ENCODE measurements at places on chromosomes 16 and 17. TPM values are rescaled to one million over a fixed set of nuclear protein-coding genes. Genes with fewer than 3 reads are reported as not detected.

Gene CCL14
- not detected for total RNA-seq

Gene RAP1GAP2
- total RNA-seq = 28.0 TPM

DNA sequence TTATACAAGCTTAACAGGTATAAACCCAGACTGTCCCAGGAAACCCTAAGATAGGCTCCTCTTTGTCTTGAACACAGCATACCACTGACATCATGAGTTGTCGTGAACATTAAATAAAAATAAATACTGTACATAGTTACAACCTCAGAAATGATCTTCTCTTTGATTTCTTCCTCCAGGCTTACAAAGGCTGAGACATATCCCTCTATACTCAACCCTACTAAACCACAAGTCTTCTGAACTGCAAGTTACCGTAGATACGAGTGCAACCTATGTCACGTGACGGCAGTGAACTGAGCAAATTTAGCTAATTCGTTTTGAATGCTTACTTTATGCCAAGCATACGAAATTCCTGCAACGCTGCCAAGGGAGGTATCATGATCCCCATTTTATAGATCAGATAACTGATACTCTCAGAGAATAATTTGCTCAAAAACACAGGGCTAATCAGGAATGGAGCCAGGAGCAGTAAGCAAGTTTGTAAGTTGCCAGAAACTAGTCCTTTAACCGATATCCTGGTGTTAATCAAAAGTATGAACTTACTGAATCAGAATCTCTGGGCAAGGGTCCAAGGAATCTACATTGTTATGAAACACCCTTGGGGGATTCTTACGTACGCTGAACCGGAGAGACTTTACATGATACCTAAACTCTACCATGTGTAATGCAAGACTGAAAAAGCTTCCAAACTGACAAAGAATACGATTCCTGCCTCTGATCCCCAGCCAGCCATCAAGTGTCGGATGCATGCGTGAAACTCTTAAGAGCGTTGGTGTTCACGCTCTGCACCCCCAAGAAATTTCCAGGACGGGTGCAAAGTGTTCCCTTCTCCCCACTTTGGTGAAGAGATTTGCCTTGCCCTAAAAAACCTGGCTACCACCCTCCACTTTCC, 106.2 kb downstream of the XYLT1 start:
- peak; percentile 62 for DNase-seq

Gene GRIN2A
- total RNA-seq = under 0.01 TPM

DNA sequence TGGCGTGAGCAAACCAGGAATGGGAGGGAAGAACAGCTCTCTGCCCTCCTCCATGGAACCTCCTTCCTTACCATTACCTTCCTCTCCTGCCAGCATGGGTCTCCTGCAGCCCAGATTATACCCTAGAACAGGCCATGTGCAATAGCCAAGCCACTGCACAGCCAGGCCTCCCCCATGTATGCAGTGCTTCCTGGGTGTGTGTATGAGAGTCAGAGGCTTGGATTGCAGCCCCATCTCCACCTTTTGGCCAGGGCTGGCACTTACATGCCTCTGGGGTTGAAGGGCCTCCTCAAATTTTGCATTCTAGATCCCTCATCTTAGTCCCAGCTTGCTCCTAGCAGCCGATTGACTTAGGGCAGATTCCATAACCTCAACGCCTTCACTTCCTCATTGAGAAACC, 133.7 kb downstream of the GSG1L start:
- no peak for DNase-seq

Gene HID1
- total RNA-seq = 1.1 TPM

GRCh38 chr16:55574811-55575210, 8.3 kb downstream of the CAPNS2 start:
- peak; percentile 9 for DNase-seq

GRCh38 chr16:18832006-18832405, 30.7 kb upstream of the ARL6IP1 start:
- DNase-seq = no peak

- DNase-seq = no peak
Observed at GRCh38 chr17:70099294-70099693, 24.3 kb downstream of the KCNJ16 start.

Gene NT5C3B
- total RNA-seq = 41.5 TPM

- DNase-seq = no peak
Observed at GRCh38 chr17:76234354-76234679, 6.0 kb downstream of the RNF157 start.

DNA sequence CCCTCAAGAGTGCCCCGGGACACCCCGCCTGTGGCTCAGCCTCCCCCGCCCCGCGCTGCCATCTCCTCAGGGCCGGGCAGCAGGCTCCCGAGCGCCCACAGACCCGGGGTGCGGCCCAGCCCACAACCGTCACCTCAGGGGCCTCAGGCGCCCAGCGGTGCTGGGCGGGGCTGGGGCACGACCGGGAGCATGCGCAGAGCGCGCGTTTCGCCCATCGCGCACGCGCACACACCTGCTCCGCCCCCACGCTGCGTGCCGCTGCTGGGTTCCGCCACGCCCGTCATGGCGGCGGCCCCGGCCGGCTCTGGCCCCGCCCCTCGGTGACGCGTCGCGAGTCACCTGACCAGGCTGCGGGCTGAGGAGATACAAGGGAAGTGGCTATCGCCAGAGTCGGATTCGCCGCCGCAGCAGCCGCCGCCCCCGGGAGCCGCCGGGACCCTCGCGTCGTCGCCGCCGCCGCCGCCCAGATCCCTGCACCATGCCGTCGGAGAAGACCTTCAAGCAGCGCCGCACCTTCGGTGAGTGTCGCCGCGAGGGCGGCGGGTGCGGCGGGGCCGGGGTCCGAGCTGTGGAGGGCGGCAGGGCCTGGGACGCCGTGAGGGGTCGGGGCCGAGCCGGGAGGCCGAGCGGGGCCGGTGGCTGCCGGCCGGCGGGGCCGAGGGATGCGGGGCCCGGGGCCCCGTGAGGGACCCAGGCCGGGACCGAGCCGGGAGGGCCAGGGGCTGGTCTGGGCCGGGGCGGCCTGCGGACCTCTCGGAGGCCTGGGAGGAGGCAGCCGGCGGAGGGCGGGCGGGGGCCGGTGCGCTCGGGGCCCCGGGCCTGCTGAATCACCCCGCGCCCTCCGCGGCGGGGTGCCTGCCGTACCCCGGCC, at the start of gene MAP1LC3B:
TSS of gene MAP1LC3B (plus strand) at position 387 of the 871 bp plus-strand sequence. CDS start at position 479, 92 bp downstream.
- peak; percentile 100 for DNase-seq

DNA sequence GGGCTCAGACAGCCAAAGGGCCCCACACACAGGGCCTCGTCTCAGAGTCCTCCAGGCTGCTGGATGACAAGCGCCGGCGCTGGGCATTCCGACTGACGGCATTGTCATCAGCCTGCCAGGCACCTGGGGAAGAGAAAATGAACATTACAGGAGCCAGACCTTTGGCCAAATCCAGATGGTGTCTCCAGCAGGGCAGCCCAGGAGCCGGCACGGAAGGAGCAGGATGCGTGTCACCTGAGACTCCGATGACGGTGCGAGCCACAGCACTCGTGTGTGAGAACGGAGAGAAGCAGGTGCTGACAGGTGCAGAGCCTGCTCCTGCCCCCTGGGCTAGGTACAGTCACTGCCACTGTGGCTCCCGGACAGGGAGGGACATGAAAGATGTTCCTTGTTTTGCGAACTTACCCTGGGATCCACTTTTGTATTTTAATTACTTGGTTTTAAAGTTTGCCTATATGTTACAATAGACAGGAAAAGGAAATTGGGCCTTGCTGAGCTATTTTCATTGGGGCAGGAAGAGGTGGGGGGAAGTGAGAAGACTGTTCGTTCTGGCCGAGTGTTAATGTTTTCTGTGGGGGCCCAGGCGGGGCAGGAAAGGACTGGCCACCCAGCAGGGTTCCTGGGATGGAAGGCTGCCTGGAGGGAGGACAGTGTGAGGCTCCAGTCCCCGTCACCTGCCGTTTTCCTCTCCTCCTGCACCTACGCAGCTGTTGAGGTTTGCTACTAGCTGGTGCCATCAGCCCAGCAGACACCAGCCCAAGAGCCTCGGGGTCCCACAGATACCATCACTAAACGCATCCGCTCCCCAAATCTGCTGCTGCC, 4.4 kb upstream of the FOXJ1 start:
- no peak for DNase-seq

GRCh38 chr16:23534868-23535860, 22.0 kb downstream of the EARS2 start:
- DNase-seq = no peak

Gene TVP23A
- total RNA-seq = 4.0 TPM

DNA sequence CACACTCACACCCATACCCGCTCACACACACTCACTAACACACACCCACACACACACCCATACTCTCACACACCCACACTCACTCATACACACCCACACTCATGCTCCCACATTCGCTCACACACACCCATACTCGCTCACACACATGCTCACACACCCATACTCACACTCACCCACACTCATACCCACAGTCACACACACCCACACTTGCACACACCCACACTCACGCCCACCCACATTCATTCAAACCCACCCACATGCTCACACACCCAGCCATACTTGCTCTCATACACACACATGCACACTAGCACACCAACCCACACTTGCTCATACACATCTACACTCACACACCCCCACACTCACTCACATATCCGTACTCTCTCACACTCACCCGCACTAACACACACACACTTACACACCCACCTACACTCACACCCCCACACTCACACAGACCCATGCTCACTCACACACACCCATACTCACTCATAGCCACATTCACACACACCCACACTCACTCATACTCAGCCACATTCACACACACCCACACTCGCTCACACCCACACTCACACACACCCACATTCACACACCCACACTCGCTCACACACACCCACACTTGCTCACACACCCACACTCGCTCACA, 322.4 kb upstream of the N4BP1 start:
- no peak for DNase-seq

GRCh38 chr17:72489272-72489641, 368.4 kb downstream of the SOX9 start:
- no peak for DNase-seq

- DNase-seq = peak; percentile 26
Observed at GRCh38 chr16:22357635-22357971, 16.8 kb downstream of the CDR2 start.

Gene SLC16A13
- total RNA-seq = 3.0 TPM

DNA sequence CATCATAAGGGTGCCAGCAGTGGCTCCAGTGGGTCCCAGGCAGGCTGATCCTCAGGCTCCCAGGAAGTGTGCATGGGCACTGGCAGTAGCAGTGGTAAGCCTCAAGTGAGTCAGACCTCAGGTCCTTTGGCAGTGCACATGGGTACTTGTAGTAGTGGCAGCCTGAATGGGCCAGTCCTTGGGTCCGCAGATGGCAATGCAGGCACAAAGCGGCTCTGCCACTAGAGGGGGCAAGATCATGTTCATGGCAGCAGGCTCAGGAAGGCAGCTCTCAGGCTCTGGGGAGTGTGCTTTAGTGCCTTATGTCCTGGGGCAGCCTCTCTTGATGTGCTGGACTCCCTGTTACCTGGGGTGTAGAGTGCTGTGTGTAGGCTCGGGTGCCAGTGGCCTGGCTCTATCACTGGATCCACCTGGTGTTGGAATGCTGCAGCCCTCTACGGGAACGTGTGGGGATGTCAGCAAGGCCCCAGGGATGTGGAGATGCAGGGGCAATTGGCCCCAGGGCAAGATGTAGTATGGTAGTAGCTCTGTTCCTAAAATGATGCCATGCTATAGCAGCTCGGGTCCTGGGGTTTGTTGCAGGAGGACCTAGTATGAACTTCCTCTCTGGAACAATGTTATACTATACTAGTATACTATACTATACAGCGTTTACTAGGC, 11.0 kb downstream of the ACSM3 start:
- DNase-seq = peak; percentile 17

Gene C17orf107
- total RNA-seq = 18.3 TPM

GRCh38 chr17:20310481-20310880, 156.9 kb downstream of the LGALS9B start:
- DNase-seq = no peak

All from hematopoietic multipotent progenitor cell (in vitro differentiated cells).